ENCODE measurements at places on chromosomes 16 and 17.

- no peak for DNase-seq
These were observed 49.0 kb upstream of the AKAP1 start for GRCh38 chr17:57035971-57036481.

GRCh38 chr17:81050645-81051625 is 16.0 kb downstream of the BAIAP2 start:
- no peak for DNase-seq

- DNase-seq: no peak
These were observed 4.4 kb downstream of the PDIA2 start for GRCh38 chr16:287298-287811.

DNA sequence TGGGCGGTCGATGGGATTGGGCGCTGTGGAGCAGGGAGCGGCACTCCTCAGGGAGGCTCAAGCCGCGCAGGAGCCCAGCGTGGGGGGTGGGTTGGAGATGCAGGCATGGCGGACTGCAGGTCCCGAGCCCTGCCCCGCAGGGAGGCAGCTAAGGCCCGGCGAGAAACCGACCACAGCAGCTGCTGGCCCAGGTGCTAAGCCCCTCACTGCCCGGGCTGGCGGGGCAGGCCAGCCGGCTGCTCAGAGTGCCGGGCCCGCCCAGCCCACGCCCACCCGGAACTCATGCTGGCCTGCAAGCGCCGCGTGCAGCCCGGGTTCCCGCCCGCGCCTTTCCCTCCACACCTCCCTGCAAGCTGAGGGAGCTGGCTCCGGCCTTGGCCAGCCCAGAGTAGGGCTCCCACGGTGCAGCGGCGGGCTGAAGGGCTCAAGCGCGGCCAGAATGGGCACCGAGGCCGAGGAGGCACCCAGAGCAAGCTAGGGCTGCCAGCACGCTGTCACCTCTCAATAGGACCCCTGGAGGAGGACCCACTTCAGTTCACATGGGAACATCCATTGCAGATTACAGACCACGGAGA is 20.5 kb upstream of the METTL16 start:
- DNase-seq: no peak

- DNase-seq: no peak
These were observed 22.9 kb downstream of the PRCD start for GRCh38 chr17:76562734-76563148.

DNA sequence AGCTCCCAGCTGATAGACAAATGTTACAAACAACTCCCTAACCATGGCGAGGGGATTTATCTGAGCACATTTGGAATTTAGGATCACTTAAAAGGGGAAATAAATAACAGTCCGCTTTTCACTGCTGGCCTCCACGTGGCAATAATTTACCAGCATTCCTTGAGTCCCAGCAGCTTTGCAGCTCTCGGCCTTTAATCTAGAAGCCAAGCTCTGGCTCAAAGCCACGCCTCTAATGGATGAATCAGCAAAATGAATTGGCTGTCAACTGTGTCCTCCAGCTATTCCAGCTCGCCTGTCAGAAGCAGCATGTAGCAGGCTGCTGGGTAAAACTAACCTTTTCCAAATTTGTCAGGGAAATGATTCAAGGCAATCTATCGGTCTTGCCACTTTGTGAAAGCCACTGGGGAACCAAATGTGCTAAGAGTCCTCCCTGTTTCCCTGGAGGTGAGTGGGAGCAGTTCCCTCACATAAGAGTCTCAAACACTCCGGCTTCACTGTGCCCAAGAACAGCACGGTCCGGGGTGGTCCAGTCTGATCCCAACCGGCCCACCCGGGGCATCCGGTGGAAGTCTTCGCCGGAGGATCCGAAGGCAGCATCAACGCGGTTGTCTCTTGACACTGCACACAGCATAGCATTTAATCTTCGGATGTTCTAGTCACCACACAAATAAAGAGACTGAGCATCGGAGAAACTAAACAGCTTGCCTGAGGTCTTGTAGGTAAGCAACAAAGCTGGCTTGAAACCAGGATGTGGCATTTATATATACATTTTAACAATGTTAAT is 143.3 kb downstream of the PARN start:
- no peak for DNase-seq

- DNase-seq: no peak
These were observed 5.6 kb downstream of the CASKIN1 start for GRCh38 chr16:2190659-2191445.

GRCh38 chr17:42431758-42432161 is 8.7 kb upstream of the CAVIN1 start:
- no peak for DNase-seq

- no peak for DNase-seq
These were observed 100.1 kb downstream of the TMEM100 start for GRCh38 chr17:55622547-55622946.

- DNase-seq: no peak
These were observed 15.2 kb upstream of the DPEP1 start for GRCh38 chr16:89598199-89598598.

DNA sequence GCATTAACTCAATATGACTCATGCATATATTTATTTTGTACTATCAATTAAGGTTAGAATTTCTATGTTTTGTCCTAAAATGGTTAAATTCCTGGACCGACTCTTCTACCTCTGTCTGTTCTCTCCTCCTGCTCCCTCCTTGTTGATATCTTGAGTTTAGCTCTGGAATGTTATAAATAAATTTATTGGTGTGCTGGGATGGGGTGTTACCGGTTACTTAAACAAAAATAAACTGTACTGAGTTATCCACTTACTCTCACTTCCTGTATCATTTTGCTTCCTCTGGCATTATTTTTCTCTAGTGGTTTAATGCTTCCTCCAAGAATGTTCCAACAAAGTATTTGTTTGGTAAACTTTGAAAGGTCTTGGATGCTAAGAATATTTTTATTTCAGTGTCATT is 120.1 kb downstream of the ABCA8 start:
- no peak for DNase-seq

GRCh38 chr16:68643847-68644246 is 1.3 kb upstream of the CDH3 start:
- no peak for DNase-seq

- no peak for DNase-seq
These were observed 18.1 kb downstream of the ADGRG1 start for GRCh38 chr16:57646388-57647039.

DNA sequence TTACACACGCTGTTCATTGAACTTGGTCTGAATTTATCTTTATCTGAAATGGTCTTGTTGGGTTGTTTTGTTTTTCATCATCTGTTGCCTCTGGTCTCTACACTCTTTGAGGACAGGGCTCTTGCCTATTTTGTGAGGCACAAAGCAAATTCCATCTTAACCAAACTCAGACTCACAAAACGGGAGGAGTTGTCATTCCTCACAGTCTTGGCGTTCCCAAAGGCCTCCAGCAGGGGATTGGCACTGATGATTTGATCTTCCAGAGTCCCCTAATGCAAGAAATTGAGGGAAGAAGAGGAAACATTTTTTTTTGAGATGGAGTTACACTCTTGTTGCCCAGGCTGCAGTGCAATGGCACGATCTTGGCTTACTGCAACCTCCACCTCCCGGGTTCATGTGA is 8.7 kb downstream of the MYH3 start:
- DNase-seq: no peak

DNA sequence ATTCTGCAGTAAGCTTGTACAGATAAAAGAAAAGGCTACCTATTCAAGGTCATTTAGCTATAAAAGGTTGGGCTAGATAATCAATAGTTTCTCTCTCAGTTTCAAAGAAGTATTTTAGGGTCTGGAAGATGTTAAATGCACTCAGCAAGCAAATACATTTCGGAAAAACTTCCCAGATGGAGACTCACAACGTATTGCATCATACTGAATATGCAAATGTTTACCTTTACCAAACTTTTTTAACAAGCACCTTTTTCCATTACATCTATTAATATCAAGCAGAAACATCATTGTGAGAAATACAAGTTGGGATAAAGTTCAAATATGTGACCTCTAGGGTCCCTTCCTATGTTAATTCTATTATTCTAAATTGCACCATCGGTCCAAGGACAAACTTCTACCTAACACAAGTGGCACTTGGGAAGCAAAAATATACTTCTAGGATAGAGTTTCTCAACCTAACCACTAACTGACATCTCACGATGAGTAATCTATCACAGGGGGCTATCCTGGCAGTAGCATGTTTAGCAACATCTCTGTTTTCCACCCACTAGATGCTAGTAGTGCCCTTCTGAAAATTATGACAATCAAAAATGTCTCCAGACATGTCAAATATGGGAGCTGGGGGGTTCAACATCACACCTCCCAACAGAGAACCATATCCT is 14.5 kb downstream of the KANSL1 start:
- DNase-seq: no peak

- no peak for DNase-seq
These were observed 332.0 kb upstream of the MAF start for GRCh38 chr16:79932572-79932971.

DNA sequence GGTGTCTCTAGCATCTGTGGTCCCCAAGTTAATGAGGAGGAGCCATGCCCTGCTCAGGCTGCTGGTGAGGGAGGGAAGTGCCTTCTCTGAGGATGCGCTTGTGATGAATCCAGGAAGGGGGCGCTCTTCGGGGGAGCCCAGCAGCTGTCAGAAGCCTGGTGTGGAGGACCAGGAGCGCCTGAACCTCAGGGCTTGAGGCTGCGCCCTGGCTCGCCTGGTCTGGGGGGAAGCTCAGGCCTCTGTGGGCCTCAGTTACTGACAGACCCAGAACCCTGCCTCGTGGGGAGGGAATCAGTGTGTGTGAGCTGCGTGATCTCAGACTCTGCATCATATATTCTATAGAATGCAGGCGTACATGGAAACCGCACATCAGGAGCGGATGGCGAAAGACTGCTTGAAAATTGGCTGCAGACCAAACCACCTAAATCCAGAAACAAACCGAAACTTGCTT is 126.1 kb downstream of the SEC14L1 start:
- DNase-seq: no peak

GRCh38 chr16:54180421-54181359 is 105.9 kb downstream of the IRX3 start:
- DNase-seq: no peak

GRCh38 chr17:40560592-40561293 is 4.5 kb downstream of the CCR7 start:
- peak; percentile 61 for DNase-seq

GRCh38 chr16:84013787-84014569 is 28.6 kb downstream of the SLC38A8 start:
- DNase-seq: peak; percentile 29

DNA sequence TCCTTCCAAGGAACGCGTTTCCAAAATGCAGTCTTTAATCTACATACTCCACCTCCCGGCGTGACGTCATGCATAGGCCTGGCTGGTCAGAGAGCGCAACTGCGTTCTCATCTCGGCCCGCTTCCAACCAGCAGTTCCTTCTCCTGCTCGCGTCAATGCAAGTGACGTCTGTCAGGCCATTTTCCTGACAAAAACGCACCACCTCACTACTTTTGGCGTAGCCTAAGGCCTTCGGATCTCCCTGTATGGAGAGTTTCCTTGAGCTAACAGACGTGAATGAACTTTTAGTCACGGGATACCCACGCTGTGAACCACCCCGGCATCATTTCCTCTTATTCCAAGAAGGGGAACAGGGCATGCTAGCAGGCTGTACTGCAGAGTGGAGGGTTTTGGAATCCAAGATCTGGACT is 25.0 kb downstream of the TEX14 start:
- peak; percentile 8 for DNase-seq

DNA sequence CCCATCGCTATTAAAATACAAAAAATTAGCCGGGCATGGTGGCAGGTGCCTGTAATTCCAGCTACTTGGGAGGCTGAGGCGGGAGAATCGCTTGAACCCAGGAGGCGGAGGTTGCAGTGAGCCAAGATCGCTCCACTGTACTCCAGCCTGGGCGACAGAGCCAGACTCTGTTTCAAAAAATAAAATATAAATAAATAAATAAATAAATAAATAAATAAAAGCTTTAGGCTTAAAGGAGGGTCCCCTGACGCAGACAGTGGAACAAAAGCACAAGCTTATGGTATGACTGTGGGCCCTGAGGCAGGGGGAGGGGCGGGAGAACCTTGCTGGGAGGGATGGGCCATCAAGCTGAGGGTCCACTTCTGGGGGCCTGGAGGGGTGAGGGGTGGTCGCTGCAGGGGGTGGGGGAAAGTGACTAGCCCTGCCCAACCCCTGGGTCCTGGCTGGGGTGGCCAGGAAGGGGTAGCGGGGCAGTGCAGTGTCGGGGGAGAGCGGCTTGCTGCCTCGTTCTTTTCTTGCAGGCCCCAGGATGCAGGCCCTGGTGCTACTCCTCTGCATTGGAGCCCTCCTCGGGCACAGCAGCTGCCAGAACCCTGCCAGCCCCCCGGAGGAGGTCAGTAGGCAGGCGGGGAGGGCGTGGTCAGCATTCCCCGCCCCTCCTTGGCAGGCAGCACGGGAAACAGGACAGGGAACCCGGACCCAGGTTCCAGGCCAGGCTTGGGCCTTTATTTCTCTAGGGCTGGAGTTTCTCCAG is 4.7 kb downstream of the SERPINF1 start:
- DNase-seq: no peak

- DNase-seq: no peak
These were observed 2.6 kb upstream of the KRTAP9-2 start for GRCh38 chr17:41223821-41224220.

DNA sequence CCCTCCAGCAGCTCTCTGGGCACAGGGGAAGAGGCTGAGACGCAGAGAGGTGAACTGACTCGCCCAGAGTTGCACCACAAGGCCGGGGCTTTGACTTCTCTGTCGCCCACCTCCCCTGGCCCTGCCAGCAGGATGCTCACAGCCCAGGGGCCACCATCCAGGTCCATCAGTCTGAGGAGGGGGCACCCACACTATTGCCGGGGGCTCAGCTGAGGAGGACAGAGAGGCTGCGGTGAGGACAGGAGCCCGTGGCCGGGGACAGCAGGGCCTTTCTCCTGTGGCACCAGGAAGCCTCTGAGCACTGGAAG is 32.6 kb downstream of the KDM8 start:
- no peak for DNase-seq

DNA sequence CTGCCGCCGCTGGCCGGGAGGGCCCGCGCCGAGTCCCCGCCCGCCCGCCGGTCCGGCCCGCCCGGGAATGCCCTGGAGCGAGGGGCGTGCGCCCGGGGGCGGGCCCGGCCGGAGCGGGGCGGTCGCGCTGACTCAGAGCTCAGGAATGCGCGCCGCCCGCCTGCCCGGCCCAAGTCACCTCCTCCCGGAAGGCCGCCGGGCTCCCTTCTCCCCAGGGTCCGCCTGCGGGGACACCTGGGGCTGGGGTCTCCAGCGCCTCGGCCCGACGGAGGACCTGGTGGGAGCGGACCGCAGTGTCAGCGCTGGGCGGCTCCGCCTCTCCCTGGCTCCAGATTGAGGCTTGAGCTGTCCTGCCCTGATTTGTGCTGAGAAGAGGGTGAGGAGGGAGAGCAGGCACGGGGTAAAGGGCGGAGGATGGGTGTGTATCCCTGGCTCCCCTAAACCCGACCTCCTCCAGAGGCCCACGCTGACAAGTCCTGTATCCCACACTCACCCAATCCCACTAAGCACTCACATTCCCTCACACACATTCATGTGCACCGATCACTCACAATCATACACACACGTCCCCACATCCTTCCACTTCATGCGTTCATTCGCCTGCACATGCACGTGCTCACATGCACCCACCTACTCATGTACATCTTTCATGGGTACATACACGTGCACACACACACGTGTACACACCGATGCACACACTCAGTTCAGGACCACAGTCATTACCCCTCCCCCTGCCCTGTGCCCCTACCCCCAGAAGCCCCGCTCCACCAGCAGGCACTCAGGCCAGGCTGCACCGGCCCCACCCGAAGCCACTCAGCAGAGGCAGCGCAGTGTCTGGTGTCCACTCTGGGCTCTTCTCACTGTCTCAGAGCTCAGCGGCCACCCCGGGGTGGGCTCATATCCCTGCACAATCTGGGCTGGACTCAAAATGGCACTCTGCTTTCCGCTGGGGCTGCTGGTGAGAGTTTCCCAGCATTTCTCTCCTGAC is at the start of gene RHBDF1:
RHBDF1 (minus strand) TSS at position 71 of the 988 bp plus-strand sequence. CDS start 7,616 bp downstream, outside the sequence.
- DNase-seq: no peak

Measured in CD8-positive, alpha-beta memory T cell (primary cell).